Stimulated activated naive CD4-positive, alpha-beta T cell treated with Interleukin-2 at 50 U/mL for 16 hours (primary cell): ENCODE measurements at places on chromosomes 16 and 17.

- DNase-seq = no peak
Measured at GRCh38 chr17:78589031-78589675, 12.0 kb upstream of the DNAH17 start.

- DNase-seq = no peak
Measured at GRCh38 chr17:3954976-3955672, 9.1 kb downstream of the ATP2A3 start.

GRCh38 chr16:86455640-86456039 lies 54.7 kb upstream of the FOXF1 start:
- no peak for DNase-seq

- DNase-seq = no peak
Measured at GRCh38 chr16:47016700-47017133, 43.2 kb upstream of the DNAJA2 start.

- peak; percentile 69 for DNase-seq
Measured at GRCh38 chr17:82414548-82415281, 3.4 kb upstream of the HEXD start.

DNA sequence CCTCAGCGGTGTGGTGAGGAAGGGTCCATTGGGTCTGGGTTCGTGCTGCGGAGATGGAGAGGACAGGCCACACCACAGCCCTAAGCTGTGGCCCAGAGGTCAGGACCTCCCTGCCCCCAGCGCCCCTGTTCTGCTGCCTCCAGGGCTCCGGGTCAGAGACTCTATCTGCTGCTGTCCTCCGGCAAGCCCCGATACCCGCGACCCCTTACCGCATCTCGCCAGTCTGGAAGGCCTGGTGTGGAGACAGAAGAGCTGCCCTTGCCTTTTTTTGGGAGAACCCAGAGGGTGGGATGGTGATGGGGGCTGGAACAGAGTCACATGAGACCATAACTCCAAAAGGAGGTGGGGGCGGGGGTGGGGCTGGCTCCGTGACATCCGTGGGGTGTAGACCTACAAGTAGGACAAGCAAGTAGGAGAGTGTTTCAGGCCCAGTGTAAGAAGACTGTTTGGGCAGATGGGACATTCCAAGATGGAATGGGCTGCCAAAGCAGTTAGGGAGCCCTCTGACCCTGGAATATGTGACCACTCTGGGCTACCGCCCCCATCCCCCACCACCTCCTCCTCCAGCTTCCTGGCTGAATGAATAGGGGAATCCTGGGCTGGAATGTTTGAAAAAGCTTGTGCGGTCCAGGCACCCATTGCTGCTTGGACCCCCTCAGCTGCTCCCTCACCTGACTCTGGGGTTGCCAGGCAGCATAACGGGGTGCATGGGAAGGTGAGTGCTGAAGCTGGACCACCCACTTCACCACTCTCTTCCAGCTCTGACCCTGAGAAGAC lies 1.4 kb downstream of the XYLT2 start:
- DNase-seq = no peak
